ENCODE measurements at places on chromosomes 5 and 9.

GRCh38 chr5:206927-207536 is 10.9 kb downstream of the CCDC127 start:
- peak; percentile 13 for DNase-seq

DNA sequence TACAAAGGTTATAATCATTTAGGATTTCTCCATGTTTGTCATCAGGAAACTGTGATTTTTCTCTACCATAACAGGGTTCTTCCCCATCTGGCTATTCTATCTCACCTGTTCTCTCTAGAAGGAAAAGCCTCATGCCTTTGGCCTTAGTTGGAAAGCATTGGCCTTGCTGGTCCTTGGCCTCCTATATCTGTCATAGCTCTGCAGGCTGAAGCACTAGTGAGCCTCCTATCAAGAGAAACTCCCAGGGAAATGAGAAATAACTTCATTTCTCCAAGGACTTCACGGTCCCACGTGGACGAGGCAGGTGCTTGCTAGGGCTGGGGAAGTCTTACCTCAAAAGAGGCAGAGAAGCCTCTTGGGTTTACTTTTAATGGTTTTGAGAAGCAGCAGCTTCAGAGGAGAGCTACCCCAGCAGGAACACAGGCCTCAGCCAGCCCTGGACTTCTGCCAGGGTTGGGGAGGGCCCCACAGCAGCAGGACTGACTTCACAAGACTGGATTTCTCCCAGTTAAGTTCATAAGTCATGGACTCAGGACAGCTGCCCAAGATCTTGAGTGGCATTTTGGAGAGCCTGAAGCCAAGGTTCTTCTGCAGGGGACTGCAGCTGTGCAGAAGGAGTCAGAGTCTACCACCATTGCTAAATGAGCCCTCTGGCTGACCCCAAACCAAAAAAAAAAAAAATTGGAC is 15.8 kb upstream of the PSAT1 start:
- no peak for DNase-seq

DNA sequence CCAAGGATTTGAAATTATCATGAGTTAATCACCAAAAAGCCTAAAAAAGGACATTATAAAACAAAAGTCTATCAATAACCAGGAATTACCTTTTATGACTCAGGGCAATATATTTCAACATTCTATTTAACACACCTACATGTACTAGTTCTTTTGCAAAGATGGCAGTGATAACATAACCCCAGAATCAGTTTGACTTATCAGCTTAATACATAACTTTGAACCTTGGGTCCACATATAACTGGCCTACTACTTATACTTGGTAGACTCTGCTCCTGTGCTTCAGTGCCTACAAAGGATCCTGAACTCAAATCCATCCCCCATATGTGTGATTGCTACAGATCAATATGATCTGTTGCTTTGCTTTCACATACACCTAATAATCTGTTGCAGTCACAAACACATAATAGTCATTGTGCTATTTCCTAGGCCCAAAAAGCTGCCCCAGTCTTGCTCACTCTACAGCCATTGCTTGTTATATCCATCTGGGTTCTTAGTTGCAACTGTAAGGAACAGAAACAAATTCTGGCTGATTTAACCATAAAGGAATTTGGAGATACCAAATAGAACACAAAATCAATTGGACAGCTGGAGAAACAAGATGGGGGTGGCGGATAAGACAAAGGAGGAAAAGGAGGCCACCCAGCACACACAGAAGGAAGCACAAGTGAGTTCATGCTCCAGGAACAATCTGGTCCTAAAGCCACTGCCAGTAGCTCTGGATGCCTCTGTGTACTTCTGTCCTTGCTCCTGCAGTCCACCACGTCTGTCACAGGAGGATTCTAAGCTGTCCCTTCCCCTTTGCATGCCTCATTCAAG is 25.5 kb downstream of the DEPDC1B start:
- DNase-seq = no peak

- no peak for DNase-seq
Measured at GRCh38 chr9:5633243-5633642, 4.3 kb downstream of the RIC1 start.

DNA sequence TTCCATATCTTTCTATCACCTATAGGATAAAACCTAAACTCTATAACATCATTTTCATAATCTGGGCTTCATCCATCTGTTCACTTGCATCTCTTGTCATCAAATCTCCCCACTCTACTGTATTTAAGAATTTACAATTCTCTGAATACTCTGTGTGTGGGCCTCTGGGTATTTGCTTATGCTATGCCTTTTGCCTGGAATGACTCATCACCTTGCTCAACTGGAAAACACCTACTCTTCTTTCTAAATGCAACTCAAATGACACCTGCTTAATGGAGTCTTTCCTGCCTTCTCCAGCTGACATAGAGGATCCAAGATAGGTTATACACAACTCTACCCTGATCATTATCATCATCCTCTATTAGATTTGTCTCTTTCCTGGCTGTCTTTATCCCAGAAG is 421.7 kb downstream of the SPATA31D1 start:
- DNase-seq = peak; percentile 20

GRCh38 chr9:16575986-16576245 is 294.6 kb downstream of the BNC2 start:
- no peak for DNase-seq

DNA sequence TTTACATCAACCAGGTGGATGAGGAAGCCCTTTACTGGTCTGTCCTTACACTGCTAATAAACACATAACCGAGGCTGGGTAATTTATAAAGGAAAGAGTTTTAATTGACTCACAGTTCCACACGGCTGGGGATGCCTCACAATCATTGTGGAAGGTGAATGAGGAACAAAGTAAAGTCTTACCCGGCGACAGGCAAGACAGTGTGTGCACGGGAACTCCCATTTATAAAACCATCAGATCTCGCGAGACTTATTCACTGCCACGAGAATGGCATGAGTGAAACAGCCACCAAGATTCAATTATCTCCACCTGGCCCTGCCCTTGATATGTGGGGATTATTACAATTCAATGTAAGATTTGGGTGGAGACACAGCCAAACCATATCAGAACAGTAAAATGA is 67.3 kb upstream of the GRAMD2B start:
- no peak for DNase-seq

GRCh38 chr9:4490705-4491625 is 697 bp downstream of the SLC1A1 start:
- DNase-seq = peak; percentile 51

GRCh38 chr5:15573590-15573989 is 73.6 kb downstream of the FBXL7 start:
- DNase-seq = no peak

DNA sequence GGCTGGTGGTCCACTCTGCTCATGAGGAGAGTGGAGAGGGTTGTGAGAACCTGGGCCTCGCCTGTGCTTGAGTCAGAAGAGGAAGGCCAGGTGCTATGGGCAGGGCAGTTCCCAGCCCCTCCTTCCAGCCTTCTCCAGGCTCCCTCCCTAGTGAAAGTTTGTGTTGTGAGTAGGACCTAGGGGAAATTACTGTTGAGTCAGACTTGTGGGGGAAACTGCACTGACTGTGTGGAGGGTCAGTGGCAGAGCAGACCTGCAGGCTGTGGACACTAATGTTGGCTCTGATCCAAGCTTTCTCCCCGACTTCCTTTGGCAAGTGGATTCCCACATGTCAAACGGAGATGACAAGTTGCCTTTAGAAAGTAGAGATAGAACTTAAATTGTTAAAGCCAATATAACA is 102.6 kb downstream of the ARHGAP26 start:
- no peak for DNase-seq

- no peak for DNase-seq
Measured at GRCh38 chr9:77876091-77876490, 155.5 kb downstream of the GNAQ start.

GRCh38 chr9:133855371-133855770 is 117.2 kb upstream of the SARDH start:
- DNase-seq = no peak

DNA sequence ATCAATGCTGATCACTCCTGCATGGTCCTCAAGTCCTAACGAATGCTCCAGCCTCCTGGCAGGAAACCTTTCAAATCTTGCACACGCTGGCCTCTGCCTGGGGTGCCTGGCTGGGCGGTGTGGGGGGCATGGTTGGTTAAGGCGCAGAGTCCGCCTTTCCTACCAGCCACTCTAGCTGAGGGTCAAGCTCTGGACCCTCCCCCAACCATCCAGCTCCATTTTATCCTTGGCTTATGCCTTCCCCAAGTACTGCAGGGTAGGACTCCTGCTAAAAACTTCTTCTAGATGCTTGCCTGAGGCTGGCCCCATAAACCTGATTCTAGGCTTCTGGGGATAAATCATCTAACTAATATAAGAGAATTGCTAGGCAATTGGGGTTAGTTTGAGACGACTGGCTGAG is 808 bp upstream of the MVB12B start:
- no peak for DNase-seq

- no peak for DNase-seq
Measured at GRCh38 chr5:167485061-167485774, 806.2 kb upstream of the WWC1 start.

DNA sequence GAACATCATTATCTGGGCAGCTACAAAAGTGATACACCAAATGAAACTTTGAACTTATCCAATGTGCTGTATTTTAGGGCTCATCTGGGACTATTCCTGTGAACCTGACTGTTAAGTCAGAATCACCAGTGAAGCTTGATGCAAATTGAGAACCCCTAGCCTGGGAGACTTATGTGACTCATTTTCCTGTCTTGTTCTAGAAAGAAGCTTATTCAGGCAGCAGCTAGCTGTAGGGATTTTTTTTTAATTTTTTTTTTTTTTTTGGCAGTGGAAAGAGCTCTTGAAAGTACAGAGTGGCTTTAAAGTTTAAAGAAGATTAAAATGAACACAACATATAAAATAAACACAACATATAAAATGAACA is 81.1 kb upstream of the TNFAIP8 start:
- DNase-seq = peak; percentile 26

- DNase-seq = no peak
Measured at GRCh38 chr5:6066016-6066415, 312.3 kb downstream of the MED10 start.

DNA sequence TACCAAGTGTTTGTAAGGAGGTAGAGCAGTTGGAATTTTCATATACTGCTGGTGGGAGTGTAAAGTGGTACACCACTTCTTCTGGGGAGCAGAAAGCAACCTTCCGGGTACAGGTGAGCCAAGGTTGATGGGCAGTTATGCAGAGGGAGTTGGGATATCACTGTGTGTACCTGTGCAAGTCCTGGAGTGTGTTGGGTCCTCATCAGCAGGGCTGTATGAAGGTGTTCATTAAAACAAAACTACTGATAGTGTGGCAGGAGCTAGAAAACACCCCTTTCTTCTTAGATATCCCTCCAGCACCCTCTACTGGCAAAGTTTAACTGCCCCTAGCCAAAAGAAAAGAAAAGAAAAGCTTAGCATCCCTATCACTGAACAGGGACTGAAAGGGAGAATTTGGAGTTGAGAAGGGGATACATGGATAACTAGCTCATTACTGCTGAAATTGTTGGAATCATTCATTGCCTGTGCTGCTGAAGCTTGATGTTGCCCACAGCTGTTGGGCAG is 10.7 kb downstream of the MARCHF6 start:
- no peak for DNase-seq

DNA sequence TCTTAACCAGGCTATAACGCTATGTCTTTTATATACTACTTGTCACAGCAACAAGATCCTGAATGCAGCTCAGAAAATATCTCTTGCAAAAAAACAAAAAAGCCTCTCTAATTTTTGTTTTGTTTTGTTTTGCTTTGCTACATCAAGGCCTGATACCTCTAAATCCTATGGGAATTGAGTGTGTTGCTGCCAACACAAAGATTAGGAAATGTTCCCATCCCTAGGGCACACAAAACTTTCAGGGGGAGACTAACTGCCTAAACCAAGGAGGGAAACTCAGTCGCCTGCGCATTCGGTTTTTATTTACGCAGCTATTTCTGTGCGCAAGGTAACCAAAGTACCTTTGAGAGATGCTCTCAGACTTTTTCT is 1.7 kb downstream of the SSBP2 start:
- no peak for DNase-seq

DNA sequence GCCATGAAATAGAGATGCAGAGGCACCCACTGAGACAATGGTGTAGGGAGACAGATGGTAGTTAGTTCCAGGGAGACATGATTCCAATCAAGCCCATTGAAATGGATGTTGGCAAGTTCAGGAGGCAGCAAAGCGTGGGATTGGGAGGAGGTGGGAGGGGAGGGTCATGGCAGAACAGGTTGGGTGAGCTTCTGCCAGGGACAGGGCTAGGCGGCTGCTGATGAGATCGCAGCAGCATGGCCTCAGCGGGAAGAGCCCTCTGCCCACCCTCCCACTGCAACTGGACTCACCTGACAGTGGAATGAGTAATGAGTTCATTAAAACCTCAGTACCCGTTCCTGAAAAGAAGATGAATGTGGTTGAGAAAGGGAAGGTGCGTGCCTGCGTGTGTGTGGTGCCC is 418.2 kb downstream of the CDK5RAP2 start:
- no peak for DNase-seq

DNA sequence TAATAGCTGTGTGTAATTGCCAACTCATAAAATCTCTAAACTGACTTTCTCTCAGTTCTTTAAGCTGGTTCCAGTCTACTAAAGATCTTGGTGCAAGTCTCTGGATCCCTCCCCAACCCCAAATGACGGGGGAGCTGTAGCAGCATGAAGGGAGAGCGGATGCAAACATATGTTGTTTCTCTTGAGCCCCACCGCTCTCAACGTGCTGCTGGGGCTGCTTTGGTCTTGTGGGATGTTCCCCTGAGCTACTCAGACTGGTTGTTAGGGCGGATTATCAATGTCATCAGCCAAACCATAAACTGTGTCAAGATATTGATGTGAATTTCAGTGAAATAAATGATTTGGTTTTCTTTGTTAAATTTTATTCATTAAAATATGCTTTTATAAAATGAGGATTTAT is 40.9 kb upstream of the APC start:
- DNase-seq = no peak

- peak; percentile 58 for DNase-seq
Measured at GRCh38 chr5:124902097-124902821, 155.8 kb upstream of the ZNF608 start.

- no peak for DNase-seq
Measured at GRCh38 chr9:74838351-74838750, 49.4 kb downstream of the TRPM6 start.

DNA sequence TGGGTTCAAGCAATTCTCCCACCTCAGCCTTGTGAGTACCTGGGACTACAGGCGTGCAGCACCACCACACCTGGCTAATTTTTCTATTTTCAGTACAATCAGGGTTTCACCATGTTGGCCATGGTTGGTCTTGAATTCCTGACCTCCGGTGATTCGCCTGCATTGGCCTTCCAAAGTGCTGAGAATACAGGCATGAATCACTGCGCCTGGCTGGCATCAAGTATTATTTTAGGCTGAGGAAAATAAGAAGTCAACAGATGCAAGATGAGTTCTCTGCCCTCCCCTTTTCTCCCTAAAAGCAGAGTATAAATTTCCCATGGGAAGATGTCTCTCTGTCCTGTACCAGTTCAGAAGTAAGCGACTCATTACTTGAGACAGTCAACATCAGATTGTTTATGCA is 71.5 kb downstream of the ELAVL2 start:
- DNase-seq = no peak

Data from GM13976 (cell line).